ENCODE measurements at places on chromosomes 1 and 21. TPM values are rescaled to one million over a fixed set of nuclear protein-coding genes. Genes with fewer than 3 reads are reported as not detected.

TMIGD3 gene
- 5.0 TPM for polyA plus RNA-seq

HMGCS2 gene
- polyA plus RNA-seq: 11.7 TPM

NTMT2 gene
- polyA plus RNA-seq: not detected

ANGEL2 gene
- polyA plus RNA-seq: 18.6 TPM

PLPPR5 gene
- 0.66 TPM for polyA plus RNA-seq

KRTAP7-1 gene
- polyA plus RNA-seq: not detected

IGSF3 gene
- polyA plus RNA-seq: 6.3 TPM

OR2L8 gene
- polyA plus RNA-seq: not detected

AIRE gene
- polyA plus RNA-seq: 0.03 TPM

CD53 gene
- 48.9 TPM for polyA plus RNA-seq

ANGPTL1 gene
- 89.2 TPM for polyA plus RNA-seq

PRAMEF11 gene
- not detected for polyA plus RNA-seq

CYP4A11 gene
- polyA plus RNA-seq: 0.14 TPM

BLACAT1 gene
- polyA plus RNA-seq: 0.03 TPM

USP33 gene
- 26.9 TPM for polyA plus RNA-seq

CD48 gene
- 7.5 TPM for polyA plus RNA-seq

SLC1A7 gene
- polyA plus RNA-seq: 0.29 TPM

UHMK1 gene
- polyA plus RNA-seq: 13.3 TPM

S100B gene
- polyA plus RNA-seq: 12.4 TPM

OR6K2 gene
- not detected for polyA plus RNA-seq

RAB3B gene
- polyA plus RNA-seq: 0.44 TPM

ENAH gene
- 58.9 TPM for polyA plus RNA-seq

TFF1 gene
- polyA plus RNA-seq: not detected

FAM43B gene
- polyA plus RNA-seq: 0.37 TPM

CASQ2 gene
- 111 TPM for polyA plus RNA-seq

NIBAN1 gene
- polyA plus RNA-seq: 203 TPM

FMO5 gene
- 4.8 TPM for polyA plus RNA-seq

DIRAS3 gene
- 3.4 TPM for polyA plus RNA-seq

NUP210L gene
- 0.04 TPM for polyA plus RNA-seq

All from urinary bladder (tissue), 4 donors.